ENCODE measurements at places on chromosomes 5 and 9.

DNA sequence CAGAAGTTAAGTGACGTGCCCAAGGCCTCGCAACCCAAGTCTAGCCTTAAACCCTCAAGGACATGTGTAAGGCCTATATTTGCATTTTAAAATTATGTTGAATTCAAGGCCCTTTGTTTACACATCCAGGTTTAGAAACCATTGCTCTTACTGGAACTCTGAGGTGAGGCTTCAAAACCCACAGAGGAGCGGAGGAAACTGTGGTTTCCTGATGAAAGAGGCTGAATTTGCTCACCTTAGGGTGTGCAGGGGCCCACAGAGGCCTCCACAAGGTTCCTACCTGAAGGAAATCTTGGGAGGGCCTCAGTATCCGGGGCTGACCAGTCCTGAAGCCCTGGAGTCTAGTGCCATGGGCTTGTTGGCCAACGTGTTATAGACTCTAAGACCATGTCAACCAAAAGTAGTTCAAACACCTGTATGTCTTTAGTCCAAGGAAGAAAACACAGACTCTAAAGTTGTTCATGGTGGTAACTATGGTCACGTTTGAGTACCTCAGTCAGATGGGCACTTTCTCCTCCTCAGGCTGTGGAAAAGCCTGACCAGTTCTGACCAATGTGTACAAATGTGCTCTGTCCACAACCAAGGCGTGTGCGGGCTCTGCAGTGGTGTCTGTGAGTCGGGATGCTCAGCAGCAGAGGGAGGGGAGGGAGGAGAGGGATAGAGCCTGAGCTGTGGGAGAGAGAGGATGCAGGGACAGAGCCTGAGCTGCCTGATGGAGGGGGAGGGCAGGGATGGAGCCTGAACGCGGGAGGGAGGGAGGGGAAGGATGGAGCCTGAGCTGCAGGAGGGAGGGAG, 124.6 kb upstream of the ERCC6L2 start:
- no peak for DNase-seq

GRCh38 chr5:108061941-108062340, 320.0 kb downstream of the FBXL17 start:
- DNase-seq: no peak

GRCh38 chr9:136694163-136694871, 7.1 kb upstream of the AGPAT2 start:
- no peak for DNase-seq

- no peak for DNase-seq
These were observed 107.1 kb downstream of the CACNA1B start for GRCh38 chr9:137984520-137985257.

- DNase-seq: no peak
These were observed 667.3 kb upstream of the CDH9 start for GRCh38 chr5:27705661-27706060.

DNA sequence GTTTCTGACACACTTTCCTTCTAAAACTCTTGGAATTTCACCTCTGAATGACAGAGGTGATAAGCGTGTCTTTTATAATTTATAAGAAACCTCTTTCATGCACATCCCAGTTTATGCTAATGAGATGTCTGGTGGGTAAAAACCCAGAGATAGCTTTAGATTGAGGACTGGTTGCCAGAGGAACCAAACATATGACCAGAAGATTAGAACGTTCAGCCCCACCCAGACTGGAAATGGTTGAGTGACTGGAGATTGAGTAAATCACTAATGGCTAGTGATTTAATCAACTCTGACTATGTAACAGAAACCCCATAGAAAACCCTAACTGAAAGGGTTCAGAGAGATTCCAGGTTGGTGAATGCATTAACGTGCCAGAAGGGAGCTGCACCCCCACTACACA, 69.2 kb downstream of the CDH18 start:
- no peak for DNase-seq

- no peak for DNase-seq
These were observed 121.9 kb downstream of the FGF18 start for GRCh38 chr5:171541341-171541776.

DNA sequence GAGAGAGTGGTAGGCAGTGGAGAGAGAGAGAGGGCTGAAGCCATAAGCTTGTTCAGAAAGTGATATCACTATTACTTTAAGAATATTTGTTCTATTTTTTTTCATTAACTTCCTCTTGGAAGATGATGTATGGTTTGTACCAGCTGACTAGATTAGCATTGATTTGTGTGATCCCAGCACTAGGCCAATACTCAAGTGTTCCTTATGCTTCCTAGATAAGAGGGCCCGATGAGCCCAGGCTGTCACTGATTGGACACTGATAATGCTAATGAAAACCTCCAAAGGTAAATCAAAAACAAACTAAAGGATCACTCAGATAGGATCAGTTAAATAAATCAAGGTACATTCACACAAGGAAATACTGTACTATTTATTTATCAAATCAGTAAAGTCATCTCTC, 52.7 kb upstream of the OTULINL start:
- no peak for DNase-seq

DNA sequence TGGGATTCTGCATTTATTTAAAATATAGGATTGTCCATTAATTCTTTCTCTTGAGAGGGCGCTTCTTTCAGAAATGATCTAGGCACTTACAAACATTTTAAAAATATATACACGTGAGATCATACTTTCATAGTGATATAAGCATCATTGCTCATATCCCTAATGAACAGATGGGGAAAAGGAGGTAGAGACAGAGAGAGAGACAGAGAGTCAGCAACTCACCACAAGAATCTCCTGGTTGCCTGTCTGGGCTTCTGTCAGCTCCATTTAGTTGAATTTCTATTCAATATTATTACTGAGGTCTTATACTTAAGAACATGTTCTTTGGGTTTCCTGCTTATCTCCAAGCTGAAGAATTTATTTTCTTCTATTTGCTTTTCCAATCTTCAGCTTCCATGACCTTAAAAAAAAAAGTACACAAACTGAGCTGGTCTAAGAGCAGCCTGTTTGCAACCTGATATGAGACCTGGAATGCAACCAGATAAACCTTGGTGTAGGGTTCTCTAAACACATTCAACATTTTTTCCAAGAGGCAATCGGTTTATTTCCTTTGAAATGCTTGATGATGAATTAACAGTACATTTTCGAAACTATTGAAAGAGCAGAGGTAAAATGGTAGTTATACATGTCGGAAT, 51.6 kb upstream of the LIFR start:
- DNase-seq: no peak

DNA sequence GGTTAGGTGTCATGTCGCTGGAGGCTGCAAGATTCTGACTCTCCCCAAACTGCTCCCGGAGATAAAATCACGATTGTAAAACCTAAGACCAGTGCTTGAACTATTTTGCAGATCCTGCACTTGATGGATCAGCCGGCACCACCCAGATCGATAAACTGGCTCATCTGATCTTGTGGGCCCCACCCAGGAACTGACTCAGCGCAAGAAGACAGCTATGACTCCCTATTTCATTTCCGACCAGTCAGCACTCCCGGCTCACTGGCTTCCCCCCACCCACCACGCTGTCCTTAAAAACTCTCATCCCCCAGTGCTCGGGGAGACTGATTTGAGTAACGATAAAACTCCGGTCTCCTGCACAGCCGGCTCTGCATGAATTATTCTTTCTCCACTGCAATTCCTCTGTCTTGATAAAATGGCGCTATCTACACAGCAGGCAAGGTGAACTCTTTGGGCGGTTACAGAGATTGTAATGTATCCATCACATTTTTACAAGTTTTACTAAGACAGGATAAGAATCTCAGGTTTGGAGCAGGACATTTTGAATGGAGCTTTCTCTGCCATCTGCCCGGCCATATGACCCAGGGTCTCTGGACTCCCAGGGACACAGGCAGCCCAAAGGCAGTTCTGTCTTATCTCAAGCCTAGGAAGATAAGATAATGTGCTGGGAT, 10.6 kb upstream of the PPP1R26 start:
- DNase-seq: no peak

DNA sequence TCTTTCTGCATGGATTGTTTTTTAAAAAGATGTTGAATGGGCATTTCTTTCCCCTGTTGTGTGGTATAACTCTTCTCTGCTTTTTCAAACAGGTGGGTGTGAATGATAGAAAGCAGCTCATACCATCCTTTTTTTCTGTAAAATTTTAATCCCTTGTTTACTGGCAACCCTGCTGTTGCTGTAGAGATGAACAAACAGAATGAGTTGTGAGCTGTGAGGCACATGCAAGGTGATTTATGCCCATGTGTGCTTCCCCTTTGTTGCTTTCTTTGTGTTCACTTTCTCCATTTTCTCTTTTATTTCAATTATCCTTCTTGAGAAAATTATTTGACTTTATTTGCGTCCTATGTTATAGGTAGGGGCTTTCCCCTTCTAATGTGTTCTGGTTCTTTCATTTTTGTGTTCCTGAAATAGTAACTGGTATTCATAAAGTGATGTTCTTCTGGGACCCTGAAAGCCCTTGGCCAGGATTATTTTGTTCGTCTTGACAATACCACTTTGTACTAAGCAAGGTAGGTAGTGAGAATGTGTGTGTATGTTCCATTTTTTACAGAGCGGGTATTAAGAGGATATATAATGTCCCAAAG, 79.9 kb downstream of the AOPEP start:
- DNase-seq: no peak

DNA sequence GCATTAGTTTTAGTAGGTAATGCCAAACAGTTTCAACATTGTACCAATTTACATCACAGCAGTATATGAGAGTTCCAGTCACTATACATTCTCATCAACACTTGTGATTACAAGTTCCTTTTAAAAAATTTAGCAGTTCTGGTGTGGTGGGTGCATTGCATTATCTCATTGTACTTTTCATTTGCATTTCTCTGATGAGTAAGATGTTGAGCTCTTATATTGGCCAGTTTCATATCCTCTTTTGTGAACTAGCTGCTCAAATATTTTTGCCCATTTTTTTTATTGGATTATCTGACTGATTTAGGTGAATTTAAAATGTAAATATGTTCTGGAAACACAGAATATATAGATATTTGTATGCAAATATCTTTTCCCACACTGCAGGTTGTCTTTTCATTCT, 160.9 kb upstream of the NR3C1 start:
- DNase-seq: no peak

GRCh38 chr5:15366676-15367391, 133.1 kb upstream of the FBXL7 start:
- no peak for DNase-seq

DNA sequence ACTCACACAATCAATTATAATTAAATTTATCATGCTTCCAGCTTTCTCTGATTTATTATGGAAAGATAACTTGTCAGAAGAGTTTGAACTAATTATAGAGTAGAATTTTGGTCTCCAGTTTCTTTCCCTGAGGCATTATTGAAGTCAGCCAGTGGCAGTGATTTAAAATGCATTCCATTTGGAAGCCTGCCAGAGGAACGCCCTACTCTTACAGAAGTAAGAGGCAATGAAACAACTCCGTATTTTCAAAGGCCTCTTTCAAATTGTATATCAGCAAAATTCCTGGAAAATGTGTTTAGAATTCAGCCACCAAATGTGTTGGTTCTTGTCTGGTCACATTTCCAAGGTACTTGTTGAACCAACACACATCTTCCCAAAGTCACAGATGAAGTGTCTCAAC, 640.9 kb downstream of the SEMA5A start:
- no peak for DNase-seq

GRCh38 chr9:29838491-29839020, 2265.3 kb upstream of the C9orf72 start:
- DNase-seq: no peak

- DNase-seq: no peak
These were observed 35.9 kb downstream of the ANXA6 start for GRCh38 chr5:151121665-151122064.

- DNase-seq: no peak
These were observed 161.4 kb downstream of the CD180 start for GRCh38 chr5:67035098-67035740.

DNA sequence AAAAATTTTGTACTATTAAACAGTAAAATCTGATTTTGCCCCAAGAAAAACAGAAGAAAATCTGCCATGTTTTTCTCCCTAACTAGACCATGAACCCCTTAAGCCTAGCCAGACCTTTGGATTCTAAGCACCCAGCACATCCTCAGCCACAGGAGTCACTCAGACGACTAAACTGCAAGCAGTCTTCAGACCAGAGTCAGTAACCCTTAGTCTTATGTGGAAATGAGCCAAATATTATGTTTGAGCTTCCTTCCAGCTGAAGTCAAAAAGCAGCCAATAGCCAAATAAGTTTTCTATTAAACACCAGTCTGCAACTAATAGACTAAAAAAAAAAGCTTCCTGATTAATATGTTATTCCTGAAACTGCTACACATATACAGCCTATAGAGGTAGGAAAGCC, 47.4 kb downstream of the GOLPH3 start:
- DNase-seq: no peak

DNA sequence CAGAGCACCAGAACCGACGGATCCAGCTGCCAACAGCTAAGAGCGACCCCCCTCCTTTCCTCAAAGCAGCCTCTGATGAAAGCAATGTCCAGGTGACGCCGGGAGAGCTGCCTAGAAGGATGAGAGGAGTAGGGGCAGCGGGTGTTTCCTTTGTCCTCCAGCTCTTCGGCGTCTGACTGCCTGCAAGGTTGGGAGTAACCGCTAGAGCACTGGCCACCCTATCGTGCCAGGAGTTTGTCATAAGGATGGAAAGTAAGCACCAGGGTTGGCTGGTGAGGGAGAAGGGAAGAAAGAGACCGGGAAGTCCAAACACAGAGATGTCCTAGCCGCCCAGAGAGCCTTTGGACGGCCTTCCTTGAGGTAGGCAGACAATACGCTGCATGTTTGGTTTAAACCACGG, 10.8 kb downstream of the MRPL36 start:
- DNase-seq: no peak

GRCh38 chr5:35192506-35192905, 37.8 kb downstream of the PRLR start:
- no peak for DNase-seq

GRCh38 chr5:130077007-130077406, 172.7 kb downstream of the CHSY3 start:
- DNase-seq: no peak

- DNase-seq: no peak
These were observed 37.1 kb downstream of the BARX1 start for GRCh38 chr9:93918061-93918460.

DNA sequence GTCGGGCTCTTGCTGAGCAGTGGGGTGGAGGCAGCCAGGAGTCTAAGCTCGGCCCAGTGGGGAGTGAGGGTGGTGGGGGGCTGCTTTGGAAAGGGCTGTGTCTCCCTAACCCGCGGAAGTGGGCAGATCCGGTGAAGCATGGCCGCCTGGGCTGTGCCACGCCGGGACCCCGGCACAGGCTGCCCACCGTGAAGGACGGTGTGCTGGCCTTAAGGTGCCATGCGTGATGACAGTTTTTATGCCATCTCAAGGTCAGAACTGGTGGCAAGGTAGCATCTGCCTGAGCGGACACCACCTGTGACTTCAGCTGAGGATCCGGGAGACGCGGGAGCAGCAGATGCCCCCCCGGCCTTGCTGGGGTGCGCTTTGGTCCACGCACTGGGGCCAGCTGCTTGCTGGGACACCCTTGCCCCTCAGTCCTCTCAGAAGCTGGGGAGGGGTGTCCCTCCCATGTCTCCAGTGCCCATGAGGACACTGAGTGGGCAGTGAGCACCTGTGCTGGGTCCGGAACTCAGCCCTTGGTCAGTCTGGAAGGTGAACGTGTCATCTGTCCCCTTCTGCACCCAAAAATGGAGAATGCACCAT, 53.9 kb downstream of the AHRR start:
- peak; percentile 65 for DNase-seq
